ENCODE measurements at places on chromosomes 3 and 15. TPM values are rescaled to one million over a fixed set of nuclear protein-coding genes. Genes with fewer than 3 reads are reported as not detected.

DNA sequence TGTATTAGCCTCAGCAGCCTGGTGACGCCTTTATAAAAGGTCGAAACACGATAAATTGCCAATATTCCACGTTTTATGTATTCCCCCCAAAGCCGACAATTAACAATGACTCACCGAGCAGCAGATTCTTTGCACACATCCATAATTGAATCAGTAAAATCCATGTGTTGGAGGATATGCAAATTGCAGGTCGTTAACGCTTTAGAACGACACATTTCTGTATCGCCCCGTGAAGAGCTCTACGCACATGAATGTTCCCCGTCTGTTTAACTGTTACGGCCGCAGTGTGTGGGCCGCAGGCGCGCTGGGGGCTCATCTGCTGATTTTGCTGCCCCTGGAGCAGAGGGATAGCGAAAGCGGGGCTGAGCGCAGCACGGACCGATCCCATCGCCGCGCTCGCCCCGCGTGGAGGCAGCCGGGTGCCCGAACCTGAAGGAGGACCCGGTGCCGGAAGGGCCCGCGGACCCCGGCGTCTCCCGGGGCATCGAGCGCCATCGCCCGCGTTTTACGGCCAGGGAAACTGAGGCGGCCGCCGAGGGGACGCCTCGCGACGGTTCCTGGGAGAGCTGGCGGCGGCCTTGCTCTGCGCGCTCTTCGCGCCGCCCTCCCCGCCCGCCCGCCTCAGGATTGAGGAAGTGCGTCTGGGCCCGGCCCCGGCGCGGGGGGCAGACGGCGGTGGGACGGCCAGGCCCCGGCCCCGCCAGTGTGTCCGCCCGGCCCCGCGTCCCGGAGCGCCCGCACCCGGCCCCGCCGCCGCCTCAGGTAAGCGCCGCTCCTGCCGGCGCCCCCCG is at the start of gene LRRK1:
LRRK1 (plus strand) TSS at position 668 of the 791 bp plus-strand sequence. CDS start 5,276 bp downstream, outside the sequence.
- peaks cover 67% of the 10 kb centered on the region for H3K27me3 ChIP-seq
- H3K4me3 ChIP-seq: no peak within 1 kb of the TSS
- no peaks in the 10 kb centered on the region for H3K36me3 ChIP-seq
- H3K27ac ChIP-seq: no peak within 1 kb of the TSS
- H3K4me1 ChIP-seq: no peaks in the 10 kb centered on the region

- no peak overlapping the region for H3K4me3 ChIP-seq
- peaks cover 12% of the 10 kb centered on the region for H3K4me1 ChIP-seq
- peaks cover 9% of the 10 kb centered on the region for H3K27me3 ChIP-seq
Observed at GRCh38 chr3:15495461-15496340, 25.8 kb downstream of the COLQ start.

DNA sequence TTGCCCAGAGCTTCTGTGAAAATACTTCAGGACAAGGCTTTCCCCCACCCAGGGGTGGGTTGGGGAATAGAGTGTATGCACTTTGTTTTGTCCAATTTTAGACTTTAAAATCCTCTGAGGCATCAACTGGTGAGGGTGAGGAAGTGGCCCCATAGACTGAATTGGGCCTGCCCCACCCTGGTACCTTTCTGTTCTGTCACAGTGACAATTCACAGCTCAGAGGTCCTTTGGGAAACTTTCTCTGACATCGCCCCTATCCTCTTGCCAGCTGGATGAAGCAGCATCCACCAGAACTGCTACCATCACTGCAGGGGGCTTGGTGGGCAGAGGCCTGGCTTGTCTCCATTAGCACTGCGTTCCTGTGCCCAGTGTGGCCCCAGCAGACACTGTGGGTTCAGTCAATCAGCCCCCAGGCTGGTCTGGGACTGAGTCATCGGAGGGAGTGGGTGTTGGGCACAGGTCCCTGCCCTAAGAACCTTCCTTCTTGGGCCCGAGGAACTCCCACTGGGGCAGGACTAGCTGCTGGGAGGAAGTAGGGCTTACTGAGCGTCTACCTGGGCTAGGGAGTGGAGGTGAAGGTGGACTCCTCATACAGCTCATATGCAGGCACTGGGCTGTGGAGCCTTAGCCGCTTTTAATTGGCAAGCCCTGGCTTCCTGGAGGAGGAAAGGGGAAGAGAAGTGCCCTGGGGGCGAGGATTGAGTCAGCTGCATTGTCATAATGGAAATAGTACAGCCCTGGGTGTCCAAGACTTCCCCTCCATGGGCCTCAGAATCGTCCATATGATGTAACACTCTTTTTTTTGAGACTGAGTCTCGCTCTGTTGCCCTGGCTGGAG is 1.5 kb upstream of the PPM1M start:
- H3K4me1 ChIP-seq: peaks cover 54% of the 10 kb centered on the region
- no peaks in the 10 kb centered on the region for H3K27me3 ChIP-seq
- no peaks in the 10 kb centered on the region for H3K36me3 ChIP-seq
- no peak overlapping the region for H3K4me3 ChIP-seq
- H3K27ac ChIP-seq: no peak overlapping the region

DNA sequence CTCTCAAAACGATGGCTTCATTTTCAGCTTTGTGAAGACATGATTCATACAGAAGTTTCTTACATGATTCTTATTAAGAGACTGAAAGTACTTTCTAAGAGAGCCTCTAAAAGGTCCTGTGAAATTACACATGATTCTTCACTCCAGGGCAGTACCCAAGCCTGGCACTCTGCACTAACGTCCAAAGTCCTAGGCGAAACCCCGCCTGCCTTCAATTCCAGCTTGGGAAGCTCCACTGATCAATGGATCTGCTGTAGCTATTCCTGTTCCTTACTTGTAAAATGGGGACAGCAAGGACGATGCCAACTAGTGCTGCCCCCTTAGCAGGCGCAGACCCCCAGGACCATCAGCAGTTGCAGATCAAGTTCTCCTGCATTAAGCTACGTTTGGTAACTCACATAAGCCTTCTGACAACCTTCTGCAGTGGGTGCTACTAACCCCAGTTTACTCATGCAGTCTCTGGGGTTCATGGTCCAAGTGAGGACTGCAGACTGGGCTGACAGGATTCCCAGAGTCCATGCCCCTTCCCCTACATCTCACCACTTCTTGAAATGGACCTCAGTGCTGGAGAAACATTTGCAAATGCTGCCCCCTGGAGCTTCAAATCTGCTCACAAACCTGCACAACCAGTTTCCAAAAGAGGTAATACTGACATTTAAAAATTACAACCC is 10.6 kb downstream of the CHCHD4 start:
- no peak overlapping the region for H3K4me3 ChIP-seq
- DNase-seq: peak; percentile 47
- peak overlapping the region; percentile 44 for H3K27ac ChIP-seq
- peaks cover 11% of the 10 kb centered on the region for H3K36me3 ChIP-seq
- peaks cover 40% of the 10 kb centered on the region for H3K4me1 ChIP-seq

DNA sequence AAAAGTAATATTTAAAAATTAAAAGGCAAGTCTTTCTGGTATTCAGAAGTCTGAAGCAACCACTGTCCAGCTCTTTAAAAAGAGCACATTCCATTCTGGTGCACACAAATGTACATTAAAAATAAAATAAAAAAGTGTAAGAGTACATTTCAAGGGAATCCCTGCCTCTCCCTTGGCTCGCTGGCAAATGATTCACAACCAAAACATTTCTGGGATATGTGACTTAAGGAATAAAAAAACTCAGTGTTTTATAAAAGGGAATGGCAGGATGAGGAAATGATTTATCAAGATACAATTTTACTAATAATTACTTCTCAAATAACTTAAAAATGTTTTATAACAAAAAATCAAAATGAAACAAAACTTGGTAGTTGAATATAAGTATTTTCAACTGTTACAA is 23.8 kb upstream of the ANXA2 start:
- DNase-seq: no peak
- H3K4me1 ChIP-seq: peaks cover 25% of the 10 kb centered on the region
- H3K27ac ChIP-seq: no peak overlapping the region
- no peak overlapping the region for H3K4me3 ChIP-seq
- H3K27me3 ChIP-seq: no peaks in the 10 kb centered on the region

- H3K27me3 ChIP-seq: no peaks in the 10 kb centered on the region
- no peak for DNase-seq
- H3K27ac ChIP-seq: no peak overlapping the region
- no peaks in the 10 kb centered on the region for H3K4me1 ChIP-seq
Observed at GRCh38 chr3:40407007-40407406, 20.0 kb downstream of the ENTPD3 start.

GRCh38 chr3:111616417-111617105 is 21.4 kb upstream of the ZBED2 start:
- no peak overlapping the region for H3K27ac ChIP-seq
- no peaks in the 10 kb centered on the region for H3K36me3 ChIP-seq
- H3K4me3 ChIP-seq: no peak overlapping the region
- no peaks in the 10 kb centered on the region for H3K27me3 ChIP-seq

- no peaks in the 10 kb centered on the region for H3K36me3 ChIP-seq
- H3K27ac ChIP-seq: no peak overlapping the region
- no peaks in the 10 kb centered on the region for H3K27me3 ChIP-seq
- no peak overlapping the region for H3K4me3 ChIP-seq
Observed at GRCh38 chr15:73608475-73608874, 24.7 kb downstream of the NPTN start.

DNA sequence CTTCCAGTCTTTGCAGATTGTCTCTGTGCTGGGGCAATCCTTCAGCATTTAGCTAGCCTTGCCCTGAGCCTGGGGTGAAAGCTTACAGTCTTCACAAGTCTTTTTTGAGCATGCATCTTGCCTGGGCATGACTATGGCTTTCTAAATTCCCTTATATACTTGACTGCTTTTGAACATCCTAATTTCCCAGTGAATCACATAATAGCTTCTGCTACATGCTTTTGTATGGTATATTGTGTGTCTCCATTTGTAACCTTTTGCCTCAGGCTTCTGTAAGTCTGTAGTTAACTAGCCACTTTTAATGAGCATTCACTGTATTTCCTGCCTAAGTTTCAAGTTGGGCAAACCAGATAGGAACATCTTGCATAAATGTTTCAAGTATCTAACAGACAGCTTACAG is 76.8 kb downstream of the CHCHD4 start:
- H3K4me3 ChIP-seq: no peak overlapping the region
- no peaks in the 10 kb centered on the region for H3K27me3 ChIP-seq
- H3K27ac ChIP-seq: no peak overlapping the region

DNA sequence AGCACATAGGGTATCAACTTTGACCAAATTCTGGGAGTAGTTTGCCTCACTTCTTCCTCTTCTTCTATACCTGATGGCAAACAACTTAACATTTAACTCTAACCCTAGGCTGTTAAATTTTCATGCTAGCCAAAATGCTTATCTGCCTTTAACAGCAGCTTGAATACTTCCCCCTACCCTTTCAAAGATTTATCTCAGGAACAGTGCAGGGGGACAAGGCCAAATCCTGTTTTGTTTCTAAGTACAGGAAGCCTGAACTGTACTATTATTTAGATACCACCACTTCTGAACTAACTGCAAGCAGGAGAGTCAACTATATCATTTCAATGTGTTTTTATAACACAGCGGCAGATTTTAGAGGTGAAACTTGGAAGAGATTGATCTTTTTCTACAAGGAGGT is 104.0 kb upstream of the CNTN6 start:
- H3K4me1 ChIP-seq: no peaks in the 10 kb centered on the region
- H3K36me3 ChIP-seq: no peaks in the 10 kb centered on the region
- DNase-seq: no peak
- no peaks in the 10 kb centered on the region for H3K27me3 ChIP-seq
- no peak overlapping the region for H3K4me3 ChIP-seq

DNA sequence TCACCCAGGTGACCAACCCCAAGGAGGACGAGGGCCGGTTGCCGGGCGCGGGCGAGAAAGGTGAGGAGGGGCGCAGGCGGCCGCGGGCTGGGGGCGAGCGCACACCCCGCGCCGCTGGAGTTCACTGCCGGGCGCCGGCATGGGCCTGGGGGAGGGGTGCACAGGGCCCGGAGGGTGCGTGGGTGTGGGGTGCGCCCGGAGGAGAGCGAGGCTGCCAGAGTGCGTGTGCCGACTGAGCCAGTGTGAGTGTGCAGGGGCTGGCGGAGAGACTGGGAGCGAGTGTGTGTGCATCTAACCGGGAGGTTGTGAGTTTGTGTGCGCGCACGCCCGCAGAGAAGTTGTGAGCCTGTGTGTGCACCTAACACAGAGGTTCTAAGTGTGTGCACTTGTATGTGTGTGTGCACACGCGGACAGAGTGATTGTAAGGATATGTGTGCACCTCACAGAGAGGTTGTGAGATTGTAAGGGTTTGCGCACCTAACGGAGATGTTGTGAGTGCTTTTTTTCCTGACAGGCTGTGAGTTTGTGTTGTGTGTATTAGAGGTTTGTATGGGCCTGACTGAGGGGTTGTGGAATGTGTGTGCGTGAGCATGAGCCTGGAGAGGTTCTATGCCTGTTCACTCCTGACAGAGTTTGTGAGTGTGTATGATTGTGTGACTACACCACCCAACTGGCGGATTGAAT is 681 bp downstream of the CTDSPL start:
- H3K4me1 ChIP-seq: peaks cover 53% of the 10 kb centered on the region
- H3K4me3 ChIP-seq: peak overlapping the region; percentile 96
- H3K27me3 ChIP-seq: no peaks in the 10 kb centered on the region

DNA sequence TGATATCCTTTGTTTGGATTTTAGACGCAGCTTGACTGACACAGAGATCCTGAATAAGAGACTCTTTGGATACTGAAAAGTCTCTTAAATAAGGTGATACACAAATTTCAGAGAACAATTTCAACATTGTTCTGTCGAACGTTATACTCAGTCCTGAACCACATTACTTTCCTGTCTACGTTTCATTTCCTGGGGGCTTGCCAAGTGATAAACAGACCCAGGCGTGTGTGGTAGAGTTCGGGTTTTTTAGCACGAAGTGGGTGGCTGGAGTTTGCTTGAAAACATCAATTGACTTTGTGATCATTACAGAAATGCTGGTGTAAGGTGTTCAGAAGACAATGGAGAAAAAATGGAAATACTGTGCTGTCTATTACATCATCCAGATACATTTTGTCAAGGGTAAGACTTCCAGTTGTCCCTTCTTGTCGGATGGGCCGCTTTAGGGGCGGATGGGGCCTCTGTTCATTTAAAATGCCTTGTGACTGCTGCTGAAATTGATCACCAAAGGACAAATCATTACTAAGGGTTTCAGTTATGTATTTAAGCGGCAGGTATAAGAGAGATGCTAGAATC is at the start of gene CD96:
CD96 (plus strand) TSS at position 287 of the 573 bp plus-strand sequence; CDS start at position 339, 52 bp downstream.
- no peak within 1 kb of the TSS for H3K4me3 ChIP-seq
- peaks cover 22% of the 10 kb centered on the region for H3K4me1 ChIP-seq
- DNase-seq: no peak
- no peaks in the 10 kb centered on the region for H3K36me3 ChIP-seq
- no peak within 1 kb of the TSS for H3K27ac ChIP-seq

DNA sequence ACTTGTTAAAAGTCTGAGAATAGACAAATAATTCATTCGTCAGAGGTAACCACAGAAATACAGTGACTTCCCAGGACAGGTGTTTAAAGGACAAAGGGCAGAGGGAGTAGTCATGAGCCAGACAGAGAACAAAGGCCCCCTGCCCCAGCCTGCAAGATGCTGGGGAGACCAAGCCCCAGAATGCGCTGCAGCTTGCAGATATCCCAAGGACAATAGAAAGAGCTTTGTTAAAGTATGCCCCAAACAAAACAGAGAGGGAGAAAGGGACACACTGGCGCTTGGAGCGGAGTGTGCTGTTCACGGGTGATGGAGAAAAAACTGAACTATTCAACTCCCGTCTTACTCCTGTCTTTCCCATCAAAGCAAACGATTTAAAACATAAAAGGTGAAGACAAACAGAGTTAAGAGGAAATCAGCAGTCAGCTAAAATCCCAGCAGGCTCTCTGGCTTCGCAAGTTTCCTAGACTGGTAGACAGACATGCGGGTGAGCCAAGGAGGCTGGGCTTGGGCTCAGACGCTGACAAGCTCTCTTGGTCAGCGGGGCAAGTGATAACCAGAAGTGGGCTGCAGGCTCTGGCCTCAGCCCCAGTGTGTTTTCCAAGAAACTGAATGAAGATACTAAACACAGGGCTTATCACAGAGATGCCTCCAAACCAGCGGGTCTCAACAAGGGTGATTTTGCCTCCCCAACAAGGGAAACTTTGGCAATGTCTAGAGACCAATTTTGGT is 130.1 kb downstream of the UACA start:
- H3K27ac ChIP-seq: no peak overlapping the region
- H3K36me3 ChIP-seq: no peaks in the 10 kb centered on the region
- peaks cover 14% of the 10 kb centered on the region for H3K27me3 ChIP-seq
- no peak for DNase-seq

The CHRNB4 gene
- total RNA-seq: not detected

The ADCY5 gene
- not detected for total RNA-seq

The UROC1 gene
- 0.74 TPM for total RNA-seq

Measured in HepG2 (cell line).